H1 (cell line): ENCODE measurements at places on chromosomes 1 and 21. TPM values are rescaled to one million over a fixed set of nuclear protein-coding genes. Genes with fewer than 3 reads are reported as not detected.

The POGZ gene
- polyA plus RNA-seq: 66.4 and 69.7 TPM in 2 replicates

GRCh38 chr1:210394281-210394821 is 65.6 kb downstream of the HHAT start:
- no peak for DNase-seq

GRCh38 chr1:70997793-70998192 is 49.8 kb downstream of the PTGER3 start:
- no peak for DNase-seq

DNA sequence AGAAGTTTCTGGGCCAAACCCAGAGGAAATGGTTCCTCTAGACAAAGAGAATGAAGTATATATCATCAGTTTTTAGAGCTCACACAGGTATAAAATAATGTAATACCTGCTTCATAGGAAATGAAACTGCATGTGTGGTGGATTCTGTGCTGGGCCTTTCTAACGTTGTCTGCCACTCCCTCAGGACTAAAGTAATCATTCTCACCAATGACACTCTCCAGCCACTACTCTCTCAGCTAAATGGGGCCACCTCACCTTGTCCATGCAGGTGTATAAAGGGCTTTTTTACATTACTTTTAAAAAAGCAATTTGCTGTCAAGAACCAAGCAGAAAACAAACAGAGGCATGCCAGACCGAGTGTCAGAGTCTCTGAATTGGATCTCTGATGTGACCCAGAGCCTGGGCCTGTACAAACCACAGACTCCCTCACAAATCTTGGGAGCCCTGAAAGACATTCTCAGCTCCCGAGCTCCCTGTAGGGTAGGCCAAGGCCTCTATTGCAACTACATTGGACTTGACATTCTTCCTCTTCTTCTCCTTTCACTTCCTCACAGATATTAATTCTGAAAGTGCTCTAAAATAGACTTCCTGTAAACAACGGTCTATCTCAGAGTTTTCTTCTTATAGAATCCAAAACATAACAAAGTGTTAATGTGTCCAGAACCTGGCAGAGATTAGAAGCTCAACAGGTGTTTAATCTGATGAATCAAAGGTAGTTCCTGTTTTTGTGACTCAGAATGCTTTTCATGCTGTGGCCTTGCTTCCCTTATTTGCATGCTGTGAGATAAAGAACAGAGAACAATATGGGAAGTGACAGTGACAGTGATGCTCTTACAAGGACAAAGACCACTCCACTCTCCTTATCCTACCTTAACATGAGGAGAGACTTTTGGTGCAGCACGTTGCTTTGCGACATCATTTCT is 8.6 kb downstream of the AIM2 start:
- no peak for DNase-seq

The WNT9A gene
- 1.5 and 2.2 TPM in 2 replicates for polyA plus RNA-seq

The SMCP gene
- not detected in 2 replicates for polyA plus RNA-seq

The CD55 gene
- 15.4 and 20.1 TPM in 2 replicates for polyA plus RNA-seq

- no peak for DNase-seq
Measured at GRCh38 chr1:18332576-18332975, 148.2 kb upstream of the KLHDC7A start.

DNA sequence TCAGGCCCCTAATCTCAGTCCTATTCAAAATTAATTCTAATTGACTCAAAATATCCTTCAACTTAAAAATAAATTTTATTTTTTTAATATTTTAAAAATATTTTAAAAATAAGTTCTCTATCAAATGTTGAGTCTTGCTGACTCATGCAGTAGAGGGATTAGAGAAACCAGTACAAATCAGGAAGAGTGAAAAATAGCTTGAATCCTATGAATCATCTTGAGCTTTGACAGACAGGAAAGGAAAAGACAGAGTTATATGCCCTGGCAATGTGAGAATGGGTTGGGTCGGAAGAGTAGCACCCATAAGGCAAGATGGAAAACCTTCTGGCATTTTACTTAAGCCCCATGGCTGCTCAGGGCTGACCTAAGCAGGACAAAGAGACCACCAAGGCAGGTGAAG is 346.6 kb upstream of the RUNX1 start:
- DNase-seq: no peak

- DNase-seq: no peak
Measured at GRCh38 chr21:46605767-46606426, 1.0 kb upstream of the S100B start.

DNA sequence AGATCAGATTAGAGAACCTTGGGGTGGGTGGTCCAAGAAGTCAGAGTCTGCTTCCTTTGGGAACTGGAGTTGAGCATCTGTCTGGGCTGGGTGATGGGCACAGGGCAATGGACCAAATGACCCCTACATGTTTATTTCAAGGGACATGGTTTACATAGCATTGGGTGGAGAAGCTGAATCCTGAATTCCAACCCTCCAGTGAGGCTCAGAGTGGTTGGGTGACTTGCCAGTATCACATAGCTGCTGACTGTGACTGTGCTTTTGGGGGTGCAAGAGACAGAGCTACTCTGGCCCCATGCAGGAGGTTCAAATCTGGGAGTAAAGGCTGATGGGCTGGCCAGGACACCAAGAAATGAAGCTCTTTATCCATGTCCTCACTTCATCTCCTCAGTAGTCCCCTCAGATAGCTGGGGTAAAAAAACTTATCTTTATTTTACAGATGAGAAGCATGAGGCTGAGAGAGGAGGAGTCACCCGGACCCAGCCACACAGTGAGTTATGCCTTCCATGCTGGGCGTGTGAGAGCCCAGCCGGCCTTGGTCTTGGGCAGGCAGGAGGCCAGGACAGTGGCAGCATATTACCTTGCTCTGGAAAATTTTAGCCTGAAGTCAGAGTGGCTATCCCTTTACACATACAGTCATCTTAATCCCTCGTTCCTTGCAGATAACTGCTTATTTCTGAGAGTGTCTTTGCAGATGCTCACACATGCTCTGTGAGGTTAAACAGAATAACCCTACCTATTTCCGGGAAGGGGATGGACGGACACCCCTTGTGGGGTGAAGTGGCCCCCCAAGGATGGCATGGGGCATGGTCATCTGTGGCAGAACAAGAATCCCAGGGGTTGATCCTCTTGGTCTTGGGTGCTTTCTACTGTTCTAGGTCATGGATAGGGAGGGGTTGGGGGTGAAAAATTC is 2.8 kb upstream of the SERINC2 start:
- DNase-seq: no peak

The ASPM gene
- polyA plus RNA-seq: 3.3 and 5.1 TPM in 2 replicates

DNA sequence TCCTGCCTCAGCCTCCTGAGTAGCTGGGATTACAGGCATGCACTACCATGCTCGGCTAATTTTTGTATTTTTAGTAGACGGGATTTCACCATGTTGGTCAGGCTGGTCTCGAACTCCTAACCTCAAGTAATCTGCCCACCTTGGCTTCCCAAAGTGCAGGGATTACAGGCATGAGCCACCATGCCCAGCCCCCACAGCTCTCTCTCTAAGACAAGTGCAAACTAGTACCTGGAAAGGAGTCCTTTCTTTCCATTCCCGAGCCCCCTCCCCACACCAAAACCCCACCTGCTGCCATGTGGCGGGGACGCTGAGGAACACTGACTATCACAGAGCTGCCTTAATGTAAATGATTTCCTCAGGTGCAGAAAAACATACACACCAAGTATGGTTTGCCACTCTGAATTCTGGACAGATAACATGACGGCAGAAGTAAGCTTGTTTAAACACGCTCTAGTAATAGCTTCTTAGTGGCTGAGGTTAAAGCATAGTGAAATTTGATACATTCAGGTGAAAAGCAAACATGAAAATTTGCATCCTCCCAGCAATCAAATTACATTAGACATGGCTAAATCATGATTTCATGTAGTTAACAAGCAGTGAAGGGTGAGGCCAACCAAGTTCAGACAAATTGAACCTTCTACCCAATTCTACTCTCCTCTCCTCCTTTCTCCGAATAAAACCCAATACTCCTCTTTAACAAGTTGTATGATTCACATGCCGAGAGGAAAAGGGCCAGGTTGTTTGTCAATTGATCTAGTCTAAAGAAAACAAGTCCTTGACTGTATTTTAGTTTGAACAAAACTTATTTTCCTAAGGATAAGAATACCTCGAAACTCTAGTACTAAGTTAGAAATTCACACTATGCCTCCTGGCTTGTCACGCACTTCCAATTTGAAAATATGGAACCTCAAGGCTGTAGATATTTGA is 19.8 kb downstream of the ERRFI1 start:
- DNase-seq: no peak

- DNase-seq: no peak
Measured at GRCh38 chr1:222582099-222582774, 7.5 kb downstream of the TAF1A start.

The VHLL gene
- not detected in 2 replicates for polyA plus RNA-seq

GRCh38 chr1:240705579-240705978 is 93.6 kb upstream of the GREM2 start:
- no peak for DNase-seq

DNA sequence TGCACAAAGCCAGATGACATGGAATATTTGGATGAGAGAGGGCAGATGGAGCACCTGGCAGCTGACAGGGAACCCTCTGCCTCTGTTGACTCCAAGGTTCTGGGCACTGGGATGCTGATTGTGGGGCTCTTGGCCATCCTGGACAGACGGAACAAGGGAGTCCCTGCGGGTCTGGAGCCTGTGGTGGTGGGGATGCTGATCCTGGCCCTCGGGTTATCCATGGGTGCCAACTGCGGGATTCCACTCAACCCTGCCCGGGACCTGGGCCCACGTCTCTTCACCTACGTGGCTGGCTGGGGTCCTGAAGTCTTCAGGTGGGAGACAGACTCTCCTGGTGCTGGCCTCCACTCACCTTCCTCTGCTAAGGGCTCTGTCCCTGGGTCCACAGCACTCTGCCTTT is 1.8 kb upstream of the ATP8B2 start:
- no peak for DNase-seq

The PDC gene
- polyA plus RNA-seq: not detected in 2 replicates

DNA sequence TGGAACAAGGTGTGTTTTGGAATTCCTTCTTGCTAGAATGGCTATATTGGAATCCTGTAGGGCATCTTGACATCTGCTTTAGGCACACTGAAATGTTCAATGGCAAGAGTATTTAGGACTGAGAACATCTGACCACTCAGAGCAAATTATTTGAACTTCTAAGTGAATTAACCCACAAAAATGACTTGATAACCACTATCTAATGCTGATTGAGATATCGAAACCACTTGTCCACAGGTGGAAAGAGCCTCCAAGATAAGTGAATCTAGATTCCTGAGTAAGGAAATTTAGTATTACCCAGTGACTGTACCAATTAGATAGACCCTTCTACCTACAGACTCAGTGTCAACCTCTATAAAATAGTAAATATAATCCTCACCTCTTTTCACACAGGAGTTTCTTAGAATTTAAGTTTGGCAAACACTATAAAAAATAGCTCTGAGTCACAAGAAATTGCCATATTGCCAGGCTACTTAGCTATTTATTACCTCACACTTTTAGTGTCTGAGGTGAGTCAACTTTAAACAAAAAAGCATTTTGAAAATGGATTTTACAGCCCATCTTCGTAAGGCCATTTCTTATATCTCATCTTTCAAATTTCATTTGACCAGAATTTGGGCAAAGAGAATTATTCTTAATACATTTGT is 421.8 kb downstream of the PTBP2 start:
- DNase-seq: no peak

The SYT6 gene
- polyA plus RNA-seq: 83.5 and 92.8 TPM in 2 replicates

The TCP10L gene
- polyA plus RNA-seq: 0.45 and 0.74 TPM in 2 replicates

DNA sequence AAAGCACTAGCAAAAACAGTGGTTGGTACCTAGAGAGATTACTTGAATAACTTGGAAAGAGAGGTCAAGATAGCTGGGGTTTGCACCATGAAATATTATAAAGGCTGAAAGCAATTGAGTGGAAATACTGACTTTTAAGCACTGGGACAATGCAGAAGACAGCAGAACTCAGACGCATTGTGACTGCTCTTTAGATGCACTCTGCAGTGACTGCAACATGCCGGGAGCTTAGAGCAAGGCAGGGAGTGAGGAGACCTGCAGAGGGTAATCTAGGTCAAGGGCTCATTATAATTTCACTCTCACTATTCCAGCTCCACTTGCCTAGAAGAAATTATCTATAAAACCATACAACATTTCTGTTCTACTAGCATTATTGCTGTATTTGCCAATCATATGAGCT is 36.6 kb downstream of the OLFM3 start:
- DNase-seq: no peak

The GJB5 gene
- polyA plus RNA-seq: 3.1 and 3.3 TPM in 2 replicates

The KCNE1 gene
- 0.08 and 0.63 TPM in 2 replicates for polyA plus RNA-seq

The E2F2 gene
- 1.8 and 2.3 TPM in 2 replicates for polyA plus RNA-seq

- no peak for DNase-seq
Measured at GRCh38 chr1:183490932-183491331, 18.6 kb downstream of the SMG7 start.

The LCE1F gene
- polyA plus RNA-seq: not detected in 2 replicates

DNA sequence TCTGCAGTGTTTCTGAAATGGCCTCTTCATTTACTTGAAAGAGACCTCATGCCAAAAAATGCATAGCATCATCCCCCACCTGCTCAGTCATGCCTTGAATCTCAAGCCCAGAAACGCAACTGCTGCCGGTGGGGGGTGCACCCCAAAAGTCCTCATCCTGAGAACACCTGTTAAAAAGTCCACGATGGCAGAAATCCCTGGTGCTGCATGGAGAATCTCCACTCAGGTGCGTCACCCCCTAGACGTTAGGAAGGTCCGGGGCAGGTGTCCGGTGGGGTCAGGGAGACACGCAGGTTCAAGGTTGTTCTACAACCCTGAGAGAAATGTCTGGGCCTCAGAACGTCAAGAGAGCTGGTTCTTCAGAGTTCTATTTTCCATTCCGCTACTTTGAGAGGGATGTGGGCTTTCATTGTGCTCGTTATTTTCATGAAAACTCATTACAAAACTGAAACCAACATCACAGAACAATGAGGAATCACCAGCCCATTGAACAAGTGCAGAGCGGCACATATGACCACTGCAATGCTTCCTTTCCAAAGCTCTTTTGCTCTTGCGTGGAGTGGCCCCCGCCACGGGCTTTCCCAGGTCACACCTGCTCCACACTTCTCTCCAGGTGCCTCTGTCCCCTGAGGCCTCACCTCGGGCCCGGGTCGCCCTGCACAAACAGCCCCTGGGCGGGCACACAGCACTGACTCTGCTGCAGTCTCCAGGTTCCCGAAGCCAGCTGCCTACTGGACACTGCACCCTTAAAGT is 201.9 kb downstream of the TOMM20 start:
- DNase-seq: no peak

- no peak for DNase-seq
Measured at GRCh38 chr1:1616045-1616790, 918 bp downstream of the MIB2 start.

The ACADM gene
- polyA plus RNA-seq: 10.3 and 14.3 TPM in 2 replicates

The PDE4B gene
- polyA plus RNA-seq: 2.2 and 5.0 TPM in 2 replicates

DNA sequence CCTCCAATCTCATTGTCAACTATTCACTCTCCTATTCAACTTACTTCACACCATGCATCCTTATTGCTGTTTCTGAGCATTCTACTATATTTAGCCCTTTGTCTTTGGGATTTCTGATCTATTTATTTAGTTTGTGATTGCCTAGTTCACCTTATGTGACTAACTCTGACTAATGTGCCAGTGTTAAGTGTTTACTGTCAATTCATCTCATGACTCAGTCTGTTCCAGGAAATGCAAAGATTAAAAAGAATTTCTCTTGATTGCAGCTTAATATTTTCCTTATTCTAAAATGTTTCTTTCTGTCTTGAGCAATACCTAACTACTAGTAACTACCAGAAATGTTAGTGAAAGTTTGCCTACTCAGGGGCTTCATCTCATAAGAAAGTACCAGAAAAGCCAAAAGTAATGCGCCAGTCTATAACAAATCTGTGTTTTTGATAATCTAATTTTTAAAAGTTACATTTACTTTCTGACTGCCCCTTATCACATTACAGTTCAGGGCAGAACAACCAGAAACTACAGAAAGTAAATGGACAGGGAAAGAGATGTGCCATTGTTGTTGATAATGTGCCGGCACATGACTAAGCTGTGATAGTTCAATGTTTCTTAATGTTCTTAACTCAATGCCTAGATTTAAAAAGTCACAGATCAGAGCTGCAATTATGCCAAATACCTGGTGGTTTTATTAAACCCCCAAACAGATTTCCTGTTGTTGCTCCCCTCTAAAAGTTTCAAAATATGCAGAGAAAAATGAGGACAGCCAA is 556.5 kb downstream of the PTBP2 start:
- no peak for DNase-seq
